Caco-2 (cell line): ENCODE measurements at places on chromosomes 13 and 19. TPM values are rescaled to one million over a fixed set of nuclear protein-coding genes. Genes with fewer than 3 reads are reported as not detected.

DNA sequence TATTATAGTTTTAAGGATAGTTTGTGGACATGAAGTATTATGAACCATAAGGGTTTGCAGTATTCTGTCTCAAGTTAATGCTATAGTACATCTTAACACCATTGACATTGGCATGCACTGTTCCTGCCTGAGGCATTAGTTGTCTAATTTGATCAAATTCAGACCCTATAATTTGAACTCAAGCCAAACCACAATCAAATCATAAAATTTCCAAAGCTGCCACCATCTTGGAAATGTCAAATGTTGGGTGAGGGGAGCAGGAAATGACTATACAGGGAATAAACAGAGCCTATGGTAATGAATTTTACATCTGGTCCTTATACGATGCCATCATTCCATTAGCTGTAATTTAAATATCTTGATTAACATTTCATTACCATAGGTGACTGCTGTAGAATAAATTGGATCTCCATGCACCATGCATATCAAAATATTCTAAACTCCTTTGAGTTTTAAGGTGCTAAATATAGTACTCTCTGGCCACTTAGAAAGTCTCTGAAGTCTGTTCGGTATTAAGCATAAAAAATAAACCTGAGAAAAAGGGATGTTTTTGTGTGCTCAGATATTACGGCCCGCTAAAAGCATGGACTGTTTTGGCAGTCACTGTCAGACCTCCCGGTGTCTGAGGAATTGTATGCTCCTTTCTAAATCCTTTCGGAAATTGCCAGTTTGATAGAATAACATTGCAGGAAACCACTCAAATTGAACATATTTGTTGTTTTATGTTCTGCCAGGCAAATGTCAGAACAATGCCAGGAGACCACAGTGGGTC, 257.7 kb downstream of the SPRY2 start:
- DNase-seq = no peak

Gene ZNF836
- total RNA-seq = 6.3 and 8.8 TPM in 2 replicates

DNA sequence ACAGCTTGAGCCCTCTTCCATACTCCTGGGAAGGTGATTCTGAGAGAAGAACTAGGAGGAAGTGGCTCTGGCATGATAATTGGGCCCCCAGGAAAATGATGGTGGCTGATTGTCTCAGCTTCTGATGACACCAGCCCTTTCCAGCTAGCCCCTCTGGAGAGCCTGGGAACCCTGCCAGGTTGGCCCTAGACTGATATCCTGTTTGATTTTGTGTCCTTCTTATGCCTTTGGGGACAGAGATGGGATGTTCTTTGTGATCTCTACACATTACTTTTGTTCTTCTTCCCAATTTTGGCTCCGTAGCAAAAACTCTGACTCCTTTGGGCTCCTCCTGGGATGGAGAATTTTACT, 39.7 kb downstream of the ERICH6B start:
- no peak for DNase-seq

GRCh38 chr13:26705536-26705935, 55.0 kb downstream of the GPR12 start:
- DNase-seq = no peak

Gene ENOX1
- 9.1 and 10.4 TPM in 2 replicates for total RNA-seq

DNA sequence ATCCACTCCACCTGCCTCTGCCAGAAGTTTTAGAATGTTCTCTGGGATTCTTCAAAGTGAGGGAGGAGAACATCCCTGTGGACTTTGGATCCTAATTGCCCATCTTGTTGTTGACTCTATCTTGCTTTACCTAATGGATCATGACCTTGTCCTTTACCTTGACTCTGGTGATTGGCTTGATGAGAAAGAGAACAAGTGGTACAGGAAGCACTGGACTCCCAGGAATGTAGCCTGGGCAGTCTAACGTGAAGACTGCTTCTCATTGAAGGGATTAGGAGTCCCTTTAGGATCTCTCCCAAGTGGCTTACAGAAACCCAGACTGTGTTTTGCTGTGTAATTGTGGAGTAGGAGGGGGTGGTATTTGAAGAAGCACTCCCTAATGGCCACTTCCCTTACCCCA, 63.9 kb downstream of the SLC10A2 start:
- DNase-seq = peak; percentile 63

- DNase-seq = no peak
Measured at GRCh38 chr19:52542984-52543664, 15.7 kb downstream of the ZNF808 start.

DNA sequence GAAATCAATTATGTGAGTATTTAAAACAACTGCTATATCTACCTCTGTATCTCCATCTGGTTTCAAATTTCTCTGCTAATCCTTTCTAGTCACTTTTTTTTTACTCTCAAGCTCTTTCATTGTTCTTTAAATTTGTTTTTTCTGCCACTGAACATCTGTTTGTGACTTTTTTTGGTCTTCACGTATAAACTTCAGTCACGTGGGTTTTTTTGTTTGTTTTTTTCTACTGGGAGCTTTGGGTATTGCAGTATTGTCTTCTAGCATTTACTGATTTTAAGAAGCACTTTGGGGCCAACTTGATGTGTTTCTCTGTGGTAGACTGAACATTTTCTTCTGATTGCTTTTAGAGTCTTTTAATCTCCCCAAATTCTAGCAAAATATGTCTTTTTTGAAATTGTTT, 262.6 kb upstream of the RXFP2 start:
- no peak for DNase-seq

Gene DDX49
- total RNA-seq = 46.8 and 48.7 TPM in 2 replicates

GRCh38 chr13:46906405-46906804, 9.6 kb upstream of the HTR2A start:
- no peak for DNase-seq

DNA sequence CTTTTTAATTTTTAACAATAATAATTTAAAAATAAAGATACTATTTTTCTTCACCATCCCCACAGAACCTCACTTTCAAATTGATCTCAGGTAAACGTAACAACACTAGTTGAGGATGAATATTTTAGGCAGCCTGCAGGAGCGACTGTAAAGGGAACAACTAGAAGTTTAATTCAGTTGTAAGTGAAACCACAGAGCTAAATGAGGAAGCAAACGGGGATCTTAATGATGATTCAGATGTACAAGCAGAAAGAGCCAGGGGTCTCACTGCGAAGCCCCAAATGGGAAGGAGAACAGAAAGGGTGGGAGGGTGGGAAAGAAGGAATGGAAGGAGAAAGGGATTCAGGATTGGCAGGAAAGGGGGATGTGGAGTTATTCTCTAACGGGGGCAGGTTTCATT, 54.6 kb upstream of the RAP2A start:
- DNase-seq = no peak

DNA sequence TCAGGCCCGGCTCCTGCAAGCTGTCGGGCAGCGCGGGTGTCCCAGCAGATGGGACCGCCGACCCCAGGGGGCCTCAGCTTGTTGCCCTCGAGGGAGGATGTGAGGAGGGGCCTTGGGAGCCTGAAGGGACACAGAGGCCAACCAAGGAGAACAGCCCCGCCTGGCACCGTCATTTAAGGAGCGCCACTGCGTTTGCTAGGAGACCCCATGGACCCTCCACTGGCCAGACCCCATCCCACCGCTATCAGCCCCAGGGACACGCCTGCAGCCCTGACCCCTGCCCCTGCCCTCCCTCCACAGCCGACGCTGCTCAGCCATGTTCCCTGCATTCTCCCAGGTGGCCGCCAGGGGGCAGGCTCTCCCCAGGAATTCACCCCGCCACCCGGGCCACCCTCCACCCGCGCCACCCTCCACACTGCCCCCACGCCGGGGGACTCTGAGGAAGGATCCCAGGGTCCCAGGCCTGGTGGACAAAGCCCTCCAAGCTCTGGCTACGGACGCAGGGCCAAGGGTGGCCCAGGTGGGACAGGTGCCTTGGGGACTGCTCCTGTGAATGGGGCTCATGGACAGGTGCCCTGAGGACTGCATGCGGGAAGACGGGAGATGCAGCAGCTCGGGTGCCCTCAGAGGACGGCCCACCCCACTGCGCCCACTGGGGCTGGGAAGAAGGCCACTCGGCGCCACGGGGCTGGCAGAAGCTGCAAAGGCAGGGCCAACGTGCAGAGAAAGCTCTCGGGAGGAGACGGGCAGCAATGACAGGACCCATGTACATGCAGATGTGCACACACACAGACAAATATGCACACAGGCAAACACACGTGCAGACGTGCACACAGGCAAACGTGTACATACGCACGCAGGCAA, 34.4 kb downstream of the PIP5K1C start:
- no peak for DNase-seq

- no peak for DNase-seq
Measured at GRCh38 chr13:40776681-40777165, 5.7 kb upstream of the MRPS31 start.

Gene RELB
- 6.3 and 10.2 TPM in 2 replicates for total RNA-seq

DNA sequence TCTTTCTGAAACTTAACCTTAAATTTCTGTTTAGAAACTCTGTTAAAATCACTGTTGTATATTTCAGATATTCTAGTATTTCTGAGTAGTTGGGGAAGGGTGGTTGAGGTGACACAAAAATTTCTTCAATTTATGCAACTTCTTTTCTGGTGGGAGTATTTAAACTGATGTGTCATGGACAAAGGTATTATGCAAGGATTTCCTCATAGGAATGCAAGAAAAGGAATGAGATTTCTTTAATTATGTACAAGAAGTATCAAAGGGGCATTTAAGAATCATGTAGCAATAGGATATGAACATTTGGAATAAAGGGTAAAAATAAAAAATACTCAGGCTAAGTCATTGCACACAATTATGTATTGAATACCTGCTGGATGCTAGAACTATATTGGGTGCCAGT, 575.8 kb upstream of the KLF12 start:
- DNase-seq = no peak

DNA sequence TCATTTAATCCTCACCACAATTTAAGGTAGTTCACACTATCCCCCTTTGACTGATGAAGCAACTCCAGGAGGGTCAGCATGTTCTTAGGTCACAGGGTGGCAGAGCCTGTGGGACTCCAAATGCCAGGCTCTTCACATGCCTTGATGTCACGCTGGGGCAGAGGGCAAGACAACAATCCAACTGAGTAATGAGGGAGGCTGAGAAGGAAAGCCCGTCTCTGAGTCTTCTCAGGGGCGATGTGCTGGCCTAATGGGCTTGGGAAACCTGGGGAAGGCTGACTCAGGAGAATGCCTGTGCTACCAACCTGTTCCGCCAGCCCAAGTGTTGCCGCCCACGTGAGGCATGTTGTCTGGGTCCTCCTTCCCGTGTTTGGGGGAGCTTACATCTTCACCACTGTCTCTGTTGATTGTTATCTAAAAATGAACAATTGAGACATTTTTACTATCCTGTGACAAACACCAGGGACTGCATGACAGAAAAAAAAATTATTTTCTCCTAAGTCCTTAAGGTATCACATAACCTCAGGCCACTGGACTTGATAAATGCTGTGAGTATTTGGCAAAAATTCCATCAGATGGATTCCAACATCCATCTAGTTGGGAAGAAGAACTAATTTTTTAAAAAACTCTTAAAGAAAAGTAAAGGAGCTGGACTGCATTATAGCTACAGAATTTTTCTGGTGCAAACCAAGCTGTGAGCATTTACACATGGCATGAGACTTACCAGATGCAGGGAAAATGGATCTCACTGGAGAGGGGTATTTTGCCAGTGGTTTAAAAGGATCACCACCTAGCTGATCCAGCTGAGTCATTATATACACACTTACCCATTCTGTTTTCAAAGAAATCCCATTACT, 157.5 kb downstream of the RGCC start:
- no peak for DNase-seq

- DNase-seq = no peak
Measured at GRCh38 chr13:32125751-32126150, 94.2 kb downstream of the FRY start.

DNA sequence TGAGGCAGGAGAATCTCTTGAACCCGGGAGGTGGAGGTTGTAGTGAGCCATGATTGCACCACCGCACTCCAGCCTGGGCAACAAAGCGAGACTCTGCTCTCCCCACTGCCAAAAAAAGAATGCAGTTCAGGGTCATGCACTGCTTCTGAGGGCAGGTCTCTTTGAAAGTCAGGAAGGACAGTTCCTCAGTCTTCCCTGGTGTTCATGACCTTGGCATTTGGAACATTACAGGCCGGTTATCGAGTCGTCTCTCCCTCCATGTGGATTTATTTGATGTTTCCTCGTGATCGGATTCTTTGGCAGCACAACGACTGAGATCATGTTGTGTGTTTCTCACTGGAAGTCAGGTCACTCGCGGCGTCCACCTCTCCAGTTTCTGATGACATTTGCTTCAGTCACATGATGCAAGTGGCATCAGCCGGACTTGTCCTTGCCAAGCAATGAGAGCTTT, 17.2 kb downstream of the FGF21 start:
- no peak for DNase-seq

- peak; percentile 74 for DNase-seq
Measured at GRCh38 chr19:42529248-42529764, 1.0 kb upstream of the CEACAM1 start.

Gene ZNF681
- total RNA-seq = 1.2 TPM in 2 replicates

DNA sequence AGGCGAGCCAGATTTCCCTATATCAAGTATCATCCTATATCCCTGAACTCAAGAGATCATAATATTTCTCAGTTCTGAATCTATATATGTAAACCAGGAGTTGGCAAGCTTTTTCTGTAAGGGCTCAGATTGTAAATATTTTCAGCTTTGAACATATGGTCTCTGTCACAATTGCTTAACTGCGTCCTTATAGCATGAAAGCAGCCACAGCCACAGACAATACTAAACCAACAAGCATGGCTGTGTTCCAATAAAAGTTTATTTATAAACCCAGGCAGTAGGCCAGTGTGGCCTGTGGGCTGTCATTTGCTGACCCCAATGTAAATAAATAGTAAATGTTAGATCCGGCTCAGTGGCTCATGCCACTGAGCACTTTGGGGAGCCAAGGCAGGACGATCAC, 12.2 kb upstream of the MYH14 start:
- DNase-seq = no peak

- no peak for DNase-seq
Measured at GRCh38 chr13:110560601-110561343, 750 bp downstream of the RAB20 start.

DNA sequence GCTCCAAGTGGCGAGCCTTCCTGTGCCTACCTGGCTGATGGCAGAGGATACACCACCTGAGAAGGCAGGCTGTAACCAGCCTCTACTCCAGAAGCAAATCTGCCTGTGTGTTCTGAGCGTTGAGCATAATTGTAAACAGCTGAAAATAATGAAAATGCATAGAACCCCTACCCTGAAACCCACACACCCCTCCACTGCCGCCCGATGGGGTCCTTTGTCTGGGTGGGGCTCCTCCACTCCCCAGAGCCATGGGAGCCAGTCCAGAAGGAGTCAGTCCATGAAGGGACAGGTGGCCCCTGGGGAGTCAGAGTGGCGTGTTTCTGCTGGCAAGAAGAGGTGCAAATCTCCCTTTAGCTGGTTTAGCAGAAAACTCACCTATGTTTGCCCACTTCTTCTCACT, 8.0 kb upstream of the SOX1 start:
- DNase-seq = no peak
